ENCODE measurements at places on chromosomes 7 and 10.

DNA sequence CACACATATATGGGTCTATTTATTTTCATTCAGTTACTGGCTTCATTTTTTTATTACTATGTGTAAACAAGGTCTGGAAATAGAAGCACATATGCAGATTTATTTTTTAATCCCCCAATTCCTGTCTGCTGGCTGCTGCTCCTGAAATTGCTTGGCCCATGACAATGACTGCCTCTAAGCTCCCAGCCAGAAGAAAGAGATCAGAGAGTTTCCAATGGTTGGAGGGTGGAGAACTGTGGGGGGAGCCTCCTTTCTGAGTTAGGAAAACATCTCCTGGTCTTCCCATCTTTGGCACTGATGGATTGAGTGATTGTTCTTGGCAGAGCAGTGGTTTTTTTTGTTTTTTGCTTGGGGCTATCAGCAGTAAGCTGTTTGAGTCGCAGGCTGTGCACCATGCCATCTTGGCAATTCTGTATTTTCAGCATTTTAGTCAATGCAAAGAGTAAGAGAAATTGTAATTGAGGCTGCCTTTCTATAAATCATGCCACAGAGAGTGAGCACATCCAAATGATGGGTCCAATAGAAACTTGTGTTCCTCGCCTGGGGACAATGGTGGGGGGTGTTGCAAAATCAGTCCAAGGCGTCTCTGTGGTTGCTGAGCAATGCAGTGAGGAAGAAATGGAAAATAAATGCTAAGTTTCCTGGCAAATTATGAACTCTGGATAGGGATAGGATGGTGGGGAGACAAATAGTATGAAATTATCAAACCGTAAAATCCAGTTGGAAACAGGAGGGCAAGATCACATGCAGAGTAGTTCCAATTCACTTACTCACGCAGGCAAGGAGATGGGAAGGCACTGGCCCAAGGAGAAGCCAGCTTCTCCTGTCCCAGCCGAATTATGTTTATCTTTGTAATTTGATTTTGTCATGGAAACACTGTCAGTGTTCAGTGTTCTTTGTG is 382.4 kb downstream of the SORCS3 start:
- DNase-seq = no peak

DNA sequence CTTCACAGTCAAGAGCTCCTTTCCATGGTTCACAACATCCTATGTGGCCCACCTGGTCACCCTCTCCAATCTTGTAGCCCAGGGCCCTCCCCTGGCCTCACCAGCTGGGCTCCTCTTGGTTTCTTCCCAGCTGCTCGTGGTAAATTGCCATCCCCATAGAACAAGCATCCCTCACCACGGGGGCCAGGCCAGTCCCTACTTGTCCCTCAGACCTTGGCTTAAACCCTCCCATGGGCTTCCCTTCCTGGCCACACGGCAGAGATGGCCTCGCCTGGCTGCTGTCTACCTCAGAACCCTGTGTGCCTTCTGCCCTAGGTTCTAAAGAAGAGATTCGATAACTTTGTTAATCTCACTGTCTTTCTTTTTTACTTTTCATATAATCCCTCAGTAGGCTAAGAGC is 153.3 kb upstream of the TCERG1L start:
- DNase-seq = no peak

DNA sequence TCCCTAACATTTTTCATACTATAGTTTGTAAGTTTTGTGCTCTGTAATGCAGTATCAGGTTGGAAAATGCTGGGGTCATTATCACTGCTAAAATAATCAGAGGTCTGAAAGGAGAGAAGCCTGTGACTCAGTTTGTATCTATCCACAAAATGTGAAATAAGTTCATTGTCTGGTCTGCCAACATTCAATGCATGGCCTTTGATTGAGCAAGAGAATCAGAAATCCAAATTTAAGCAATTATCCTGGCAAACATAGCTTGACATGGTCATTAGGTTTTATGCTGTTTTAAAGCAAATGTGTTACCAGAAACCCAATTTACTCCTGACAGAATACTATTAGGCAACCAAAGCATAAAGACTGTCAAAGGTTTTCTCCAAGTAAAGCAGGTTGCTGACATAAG is 709.7 kb upstream of the SEMA3D start:
- DNase-seq = no peak

DNA sequence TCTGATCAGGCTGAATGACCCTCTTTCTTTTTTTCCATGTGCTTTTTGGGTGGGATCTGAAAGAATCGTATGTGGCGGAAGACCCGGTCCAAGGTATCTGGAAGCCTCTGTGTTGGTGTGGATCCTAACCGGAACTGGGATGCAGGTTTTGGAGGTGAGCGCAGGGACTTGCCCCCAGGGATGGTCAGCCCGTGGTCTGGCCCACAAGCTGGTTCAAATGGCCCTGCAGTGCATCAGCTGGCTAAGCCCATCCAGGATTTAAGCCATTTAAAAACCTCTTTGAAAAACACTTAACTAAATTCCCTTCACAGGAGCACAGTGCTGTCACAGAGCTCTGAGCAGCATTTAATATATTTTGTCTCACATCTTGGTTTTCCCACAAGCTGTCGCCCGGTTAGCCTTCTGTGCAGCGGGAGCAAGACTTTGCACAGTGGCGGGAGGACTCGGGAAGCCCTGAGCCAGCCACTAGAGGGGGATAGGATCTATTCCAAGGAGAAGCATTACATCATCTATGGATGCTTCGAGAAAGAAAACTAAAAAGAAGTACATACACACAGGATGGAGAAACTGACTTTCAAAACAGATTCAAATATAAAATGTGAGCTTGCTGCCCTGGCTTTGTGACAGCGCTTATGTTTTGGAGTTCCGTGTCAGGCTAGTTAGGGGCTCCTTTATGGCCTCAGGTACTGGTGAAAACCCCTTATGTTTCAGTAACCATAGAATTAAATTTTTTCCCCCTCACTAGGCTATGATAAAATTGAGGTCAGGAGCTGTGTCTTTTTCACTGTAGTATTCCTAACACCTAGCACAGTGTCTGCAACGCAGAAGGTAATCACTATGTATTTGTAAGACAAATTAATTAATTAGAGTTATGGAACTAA is 11.3 kb downstream of the CPA2 start:
- DNase-seq = no peak

Measured in T-helper 2 cell (primary cell).